Cortex of kidney (tissue), 1 donor: ENCODE measurements at places on chromosomes 1 and 21.

DNA sequence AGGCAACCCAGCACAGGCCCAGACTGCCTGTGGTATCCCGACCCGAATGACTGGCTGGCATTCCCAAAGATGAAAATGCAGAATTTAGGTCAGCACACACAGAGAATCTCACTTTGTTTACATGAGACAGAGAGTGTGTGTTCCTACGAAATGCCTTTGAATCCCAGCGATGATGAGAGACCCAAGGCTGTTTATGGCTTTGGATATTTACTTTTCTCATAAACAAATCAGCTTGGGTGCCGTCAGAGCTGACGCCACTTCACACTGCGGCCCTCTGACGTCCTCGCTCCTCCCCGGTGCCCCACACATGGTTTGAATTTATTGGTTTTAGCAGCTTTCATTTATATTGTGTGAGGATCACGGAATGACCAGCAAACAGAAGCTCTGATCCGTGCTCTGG is 18.7 kb downstream of the TRABD2B start:
- no peak for DNase-seq

GRCh38 chr1:221777431-221778072 is 35.7 kb upstream of the DUSP10 start:
- no peak for DNase-seq

- DNase-seq: no peak
Measured at GRCh38 chr1:11930571-11931445, 3.7 kb upstream of the PLOD1 start.

DNA sequence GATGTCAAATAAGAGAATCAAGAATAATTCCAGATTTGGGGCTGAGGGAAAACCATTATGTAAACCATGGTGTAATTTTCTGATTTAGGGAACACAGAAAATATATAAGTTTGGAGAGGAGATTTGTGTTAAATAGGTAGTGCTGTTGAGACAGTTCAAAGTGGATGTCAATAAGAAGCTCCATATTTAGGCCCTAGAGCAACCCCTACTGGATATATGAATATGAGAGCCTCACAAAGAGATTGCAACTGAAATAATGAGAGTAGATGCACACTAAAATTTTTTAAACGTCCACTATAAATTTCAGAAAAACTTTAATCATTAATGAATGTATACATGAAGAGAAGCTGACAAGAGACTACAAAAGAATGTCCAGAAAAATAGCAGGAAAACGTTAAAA is 1447.8 kb upstream of the PRMT6 start:
- no peak for DNase-seq

DNA sequence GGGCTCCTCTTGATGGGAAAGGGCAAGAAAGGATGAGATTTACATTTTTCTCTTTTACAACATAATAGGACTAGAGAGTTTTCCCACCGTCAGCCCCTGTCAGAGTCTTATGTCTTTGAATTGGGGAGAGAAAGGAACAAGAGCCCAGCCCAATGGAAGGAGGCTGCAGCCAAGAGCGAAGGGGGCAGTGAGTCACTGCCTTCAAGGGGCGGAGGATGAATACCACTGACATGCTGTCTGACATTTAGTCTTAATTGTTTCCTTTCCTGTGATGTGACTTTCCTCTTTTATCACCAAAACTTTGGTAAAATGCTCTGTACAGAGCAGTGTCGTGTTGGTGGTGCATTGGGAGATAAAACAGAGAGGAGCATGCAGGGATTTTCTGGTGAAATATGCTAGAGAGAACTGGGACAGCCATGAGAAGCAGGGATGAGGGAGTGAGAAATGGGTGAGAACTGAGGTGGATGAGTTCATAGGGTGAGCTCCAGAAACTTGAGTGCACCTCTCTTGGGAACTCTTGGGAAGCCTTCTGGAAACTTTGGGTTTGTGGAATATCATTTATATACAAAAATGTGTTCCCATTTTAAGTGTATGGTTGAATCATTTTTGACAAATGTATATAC is 179.9 kb upstream of the FGGY start:
- DNase-seq: no peak

DNA sequence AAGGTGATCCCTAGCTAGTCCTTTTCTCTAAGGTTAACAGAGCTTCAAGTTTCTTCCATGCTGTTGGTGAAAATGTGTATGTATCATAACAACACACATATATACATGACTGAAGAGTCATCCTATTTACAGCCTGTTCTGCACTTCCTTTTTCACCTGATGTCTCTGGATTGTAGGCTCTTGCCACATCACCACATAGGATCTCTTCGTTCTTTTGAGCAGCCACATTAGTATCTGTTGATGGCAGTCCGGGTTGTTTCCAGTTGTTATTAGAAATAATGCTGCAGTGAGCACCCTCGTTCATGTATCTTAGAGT is 19.7 kb downstream of the MRPL37 start:
- no peak for DNase-seq

- DNase-seq: no peak
Measured at GRCh38 chr1:42847111-42847595, 740 bp downstream of the ZNF691 start.

DNA sequence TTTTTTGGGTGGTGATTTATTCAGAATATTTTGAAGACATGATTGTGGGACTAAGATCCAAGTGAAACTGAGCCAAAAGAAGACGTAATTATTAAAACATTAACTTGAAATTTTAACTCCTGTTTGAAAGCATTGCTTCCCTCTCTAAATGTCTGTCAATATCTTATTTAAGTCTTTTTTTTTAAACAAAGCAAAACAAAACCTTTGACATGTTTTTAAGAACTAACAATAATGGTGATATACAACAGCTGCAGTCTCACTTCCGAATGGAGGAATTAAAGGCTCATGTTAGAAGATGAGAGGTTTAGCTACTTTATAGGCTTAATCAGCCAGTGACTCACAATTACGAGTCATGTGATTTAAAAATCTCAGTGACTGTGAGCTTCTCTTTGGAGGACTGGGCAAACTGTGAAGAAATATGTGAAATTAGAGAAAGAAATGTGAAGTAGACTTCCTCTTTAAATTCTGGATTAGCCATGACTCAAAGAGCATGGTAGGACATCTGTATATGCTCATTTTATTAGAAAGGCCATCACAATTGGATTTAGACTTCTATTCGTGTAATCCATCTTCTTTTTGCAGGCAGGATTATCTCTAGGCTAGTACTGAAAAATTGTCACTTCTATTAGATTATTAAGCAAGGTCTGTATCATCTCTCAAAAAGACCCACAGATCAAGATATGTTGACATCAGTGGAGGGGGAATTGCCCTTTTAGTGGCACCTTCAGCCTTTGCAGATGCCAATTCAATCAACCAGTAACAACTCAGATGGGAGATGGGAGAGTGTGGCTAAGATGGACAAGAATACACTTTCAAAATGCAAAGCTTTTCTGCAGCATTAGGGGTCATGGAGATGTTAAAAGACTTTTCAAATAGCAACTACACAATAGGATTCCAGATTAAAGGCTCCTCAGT is 28.7 kb downstream of the KCNA3 start:
- no peak for DNase-seq

DNA sequence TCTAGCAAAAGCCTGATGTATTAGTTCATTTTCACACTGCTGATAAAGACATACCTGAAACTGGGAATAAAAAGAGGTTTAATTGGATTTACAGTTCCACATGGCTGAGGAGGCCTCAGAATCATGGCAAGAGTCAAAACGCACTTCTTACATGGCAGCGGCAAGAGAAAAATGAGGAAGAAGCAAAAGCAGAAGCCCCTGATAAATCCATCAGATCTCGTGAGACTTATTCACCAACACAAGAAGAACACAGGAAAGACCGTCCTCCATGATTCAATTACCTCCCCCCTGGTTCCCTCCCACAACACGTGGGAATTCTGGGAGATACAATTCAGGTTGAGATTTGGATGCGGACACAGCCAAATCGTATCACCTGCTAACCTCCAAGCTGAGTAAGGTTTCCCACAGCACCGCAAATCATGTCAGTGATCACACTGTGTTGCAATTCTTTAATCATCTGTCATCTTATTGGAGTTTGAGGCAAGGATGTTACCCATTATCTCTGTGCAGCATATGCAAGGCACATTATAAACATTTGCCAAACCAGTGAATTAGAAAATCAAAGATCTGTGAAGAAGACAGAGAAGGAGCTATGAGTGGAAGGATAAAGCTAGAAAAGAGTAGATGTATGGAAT is 128.5 kb downstream of the ZNF281 start:
- DNase-seq: no peak

DNA sequence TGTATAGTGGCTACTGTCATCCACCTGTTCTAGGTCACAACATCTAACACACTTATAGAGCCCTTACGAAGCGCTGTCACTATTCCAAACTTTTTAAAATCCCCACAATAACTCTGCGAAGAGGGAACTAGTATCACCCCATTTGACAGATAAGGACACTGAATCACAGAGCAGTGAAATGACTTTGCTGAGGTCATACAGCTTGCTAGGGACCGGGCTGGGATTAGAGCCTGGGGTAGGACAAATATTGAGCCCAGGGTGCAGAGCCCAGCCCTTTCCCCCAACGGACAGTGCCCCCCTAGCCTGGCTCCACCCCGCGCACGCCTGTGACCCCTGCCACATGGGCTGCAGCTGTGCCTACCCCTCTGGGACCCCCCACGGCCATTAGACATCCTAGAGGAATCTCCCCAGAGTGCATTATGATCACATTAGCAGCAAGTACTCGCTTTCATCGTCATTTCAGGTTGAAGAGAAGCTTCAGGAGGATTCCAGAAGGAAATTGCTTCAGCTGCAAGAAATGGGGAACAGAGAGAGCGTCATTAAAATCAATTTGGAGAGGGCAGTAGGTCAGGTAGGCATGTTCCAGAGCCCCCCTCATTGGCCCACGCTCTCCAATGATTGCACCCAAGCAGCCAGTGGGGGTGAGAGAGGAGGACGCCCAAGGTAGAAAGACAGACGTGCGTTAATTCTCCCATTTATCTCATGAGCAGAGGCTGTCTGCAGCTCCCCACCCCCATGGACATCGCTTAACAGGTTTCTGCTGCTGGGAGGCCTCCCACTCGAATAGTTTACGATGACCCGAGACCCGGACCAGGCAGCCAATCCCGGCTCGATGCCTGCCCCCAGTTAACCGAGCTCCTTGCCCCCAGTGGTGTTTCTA is 77.2 kb downstream of the FHAD1 start:
- DNase-seq: no peak

GRCh38 chr1:187067160-187067559 is 238.4 kb downstream of the PLA2G4A start:
- DNase-seq: no peak

GRCh38 chr1:207762622-207763021 is 10.8 kb downstream of the CD46 start:
- no peak for DNase-seq

- DNase-seq: no peak
Measured at GRCh38 chr1:78184460-78185072, 138.8 kb downstream of the GIPC2 start.
